ENCODE measurements at places on chromosomes 3 and 15.

GRCh38 chr15:29873264-29873663 is 51.0 kb upstream of the TJP1 start:
- DNase-seq, result no peak

DNA sequence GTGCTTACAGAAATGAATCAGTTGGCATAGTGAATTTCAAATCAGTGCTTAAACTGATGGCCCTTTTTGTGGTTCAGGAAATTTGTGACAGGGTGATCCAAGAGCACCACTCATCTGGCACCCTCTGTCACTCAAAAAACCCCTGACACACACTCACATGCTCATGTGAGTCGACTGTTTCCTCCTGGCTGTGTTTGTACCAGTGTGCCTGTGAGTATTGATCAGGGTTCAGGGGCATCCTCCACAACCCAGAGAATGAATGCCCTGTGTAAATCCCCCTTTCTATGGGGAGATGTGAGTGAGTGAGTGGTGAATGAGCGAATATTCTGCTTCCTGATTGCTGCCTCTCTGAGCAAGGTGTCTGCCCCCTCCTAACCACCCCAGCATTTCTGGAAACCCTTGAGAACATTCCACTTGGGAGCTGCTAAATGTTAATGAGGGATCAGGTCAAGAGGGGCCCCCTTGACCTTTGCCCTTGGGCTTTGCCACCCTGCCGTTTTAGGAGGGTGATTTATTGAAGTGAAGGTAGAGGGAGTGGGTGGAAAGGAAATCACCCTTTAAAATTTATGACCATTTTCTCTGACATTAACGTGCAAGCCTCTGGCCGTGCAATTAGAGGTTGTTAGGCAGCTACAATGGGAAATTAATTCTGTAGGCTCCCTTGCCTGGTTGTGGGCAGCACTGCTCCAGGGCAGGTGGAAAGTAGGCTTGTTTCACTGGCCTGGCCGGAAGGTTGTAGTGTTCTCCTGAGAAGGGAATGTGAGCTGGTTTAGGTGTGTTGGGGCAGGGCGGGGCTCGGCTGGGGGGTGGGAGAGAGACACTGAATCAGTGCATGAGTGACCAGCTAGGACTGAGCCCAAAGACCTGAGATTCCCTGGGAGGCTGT is 87.2 kb downstream of the SLCO3A1 start:
- no peak for DNase-seq

DNA sequence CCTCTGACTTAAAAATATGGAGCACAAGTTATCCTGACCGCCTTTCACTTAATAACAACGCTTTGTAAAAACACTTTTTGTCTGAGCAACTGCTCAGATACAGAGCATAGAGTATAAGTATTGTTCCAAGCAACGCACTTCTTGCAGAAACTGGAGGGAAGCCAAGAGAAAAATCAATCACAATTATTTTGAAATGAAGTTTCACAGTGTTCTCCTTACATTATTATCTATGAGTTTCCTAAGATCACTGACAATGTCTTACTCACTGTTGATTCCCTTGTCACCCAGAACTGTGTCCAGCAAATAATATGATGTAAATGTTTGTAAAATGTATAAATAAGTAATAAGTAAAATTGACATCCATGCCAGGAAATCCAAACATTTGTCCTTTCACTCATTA is 184.6 kb upstream of the GPR149 start:
- DNase-seq, result no peak

DNA sequence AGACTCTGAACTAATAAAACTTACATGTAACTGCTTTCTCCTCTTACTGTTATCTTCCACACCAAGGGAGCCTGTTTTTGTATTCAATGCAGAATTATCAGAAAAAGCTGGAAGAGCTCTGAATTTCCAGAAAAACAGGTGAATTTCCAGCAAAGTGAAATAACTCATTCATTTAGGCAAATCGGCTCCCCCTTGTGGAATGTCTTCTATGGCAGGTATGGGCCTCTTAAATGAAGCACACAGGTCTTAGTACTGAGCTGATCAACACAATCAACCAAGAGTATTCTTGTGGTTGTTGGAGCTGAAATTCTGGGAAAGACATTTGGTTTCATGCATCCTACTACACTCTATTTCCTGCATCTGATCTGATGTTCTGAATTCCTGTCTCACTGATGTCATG is 31.0 kb upstream of the PTPRG start:
- no peak for DNase-seq

GRCh38 chr3:17850448-17850847 is 108.0 kb upstream of the TBC1D5 start:
- DNase-seq, result no peak
